ENCODE measurements at places on chromosomes 7 and 10.

DNA sequence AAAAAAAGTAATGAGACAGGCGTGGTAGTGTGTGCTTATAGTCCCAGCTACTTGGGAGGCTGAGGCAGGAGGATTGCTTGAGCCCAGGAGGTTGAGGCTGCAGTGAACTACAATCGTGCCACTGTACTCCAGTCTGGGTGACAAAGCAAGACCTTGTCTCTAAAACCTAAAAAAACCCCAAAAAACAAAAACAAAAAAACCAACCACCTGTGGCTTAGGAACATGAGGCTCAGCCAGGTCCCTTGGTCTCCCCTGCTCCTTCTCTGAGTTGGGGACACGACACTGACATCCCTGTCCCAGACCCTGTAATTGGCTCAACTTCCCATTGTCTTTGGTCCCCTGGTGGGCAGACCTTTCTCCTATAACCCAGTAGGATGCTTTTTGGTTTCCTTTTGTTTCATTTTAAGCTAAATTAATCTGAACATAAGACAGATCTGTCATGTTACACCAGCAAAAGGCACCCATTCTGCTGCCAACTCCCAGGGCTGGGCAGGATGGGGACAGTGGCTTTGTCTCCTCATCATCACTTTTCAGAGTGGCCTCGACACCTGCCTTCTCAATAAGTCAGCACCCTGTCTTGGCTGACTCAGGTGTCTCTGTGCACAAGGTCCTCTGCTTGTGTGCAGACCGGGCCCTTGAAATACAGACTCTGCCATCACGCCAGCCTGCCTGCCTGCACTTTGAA is 74.4 kb downstream of the MYL10 start:
- peak; percentile 6 for DNase-seq

- no peak for DNase-seq
These were observed 25.0 kb upstream of the C1GALT1 start for GRCh38 chr7:7157177-7157886.

- peak; percentile 17 for DNase-seq
These were observed 173.5 kb downstream of the SEMA3E start for GRCh38 chr7:83475420-83475819.

GRCh38 chr7:147803606-147804005 is 787.0 kb upstream of the C7orf33 start:
- no peak for DNase-seq

DNA sequence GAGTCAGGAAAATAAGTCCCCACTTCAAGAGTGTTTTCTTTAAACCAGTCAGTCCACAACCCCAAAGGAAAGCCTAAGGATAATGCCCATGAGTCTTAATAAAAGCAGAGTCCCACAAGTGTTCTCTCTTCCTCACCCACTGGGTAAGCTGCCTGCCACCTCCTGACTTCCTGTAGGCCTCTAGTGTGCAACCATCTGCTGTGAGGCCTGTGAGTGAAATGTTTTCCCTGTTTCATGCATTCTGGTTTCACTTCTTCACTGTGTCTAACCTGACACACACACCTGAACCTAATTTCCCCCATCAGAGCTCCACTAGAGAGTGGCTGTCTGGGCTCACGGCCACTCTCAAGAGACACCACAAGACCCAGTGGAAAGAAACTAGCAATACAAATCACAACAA is 38.9 kb upstream of the GDF10 start:
- DNase-seq: no peak

DNA sequence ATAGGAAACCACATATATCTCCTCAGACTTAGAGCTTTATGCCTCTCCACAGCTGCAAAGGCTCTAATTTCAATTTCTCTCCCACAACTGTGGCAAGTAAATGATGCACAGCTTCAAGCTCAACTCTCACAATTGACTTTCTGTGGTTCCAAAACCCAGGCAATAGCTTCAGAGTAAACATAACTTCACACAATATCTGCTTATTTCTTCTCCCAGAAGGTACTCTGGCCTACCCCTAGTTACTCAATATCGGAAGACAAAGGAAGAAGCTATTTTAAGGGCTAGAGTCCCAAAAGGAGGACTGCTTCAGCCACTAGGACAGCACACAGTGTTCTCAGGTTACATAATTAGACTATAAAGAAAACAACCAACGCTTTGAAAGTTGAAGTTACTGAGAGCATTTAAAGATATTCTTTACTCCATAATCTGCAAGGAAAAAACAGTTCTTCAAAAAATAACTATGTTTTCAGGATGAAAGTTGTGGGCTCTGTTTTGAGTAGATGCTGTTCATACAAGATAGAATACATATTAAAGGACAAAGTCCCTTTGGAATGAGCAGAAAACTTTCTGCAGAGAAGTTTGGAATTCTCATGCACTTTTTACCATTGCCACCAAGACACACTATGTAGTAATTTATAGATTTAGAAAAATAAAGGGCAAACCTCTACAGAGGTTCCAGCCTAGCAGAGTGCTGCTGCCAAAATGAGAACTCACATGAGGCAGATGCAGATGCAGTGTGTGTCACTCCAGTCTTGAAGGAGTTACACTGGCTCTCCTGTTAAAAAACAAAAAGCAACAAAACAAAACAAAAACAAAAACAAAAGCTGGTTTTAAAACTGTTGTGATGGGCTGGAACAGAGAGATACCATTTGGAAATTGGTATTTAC is 81.8 kb downstream of the NT5C2 start:
- DNase-seq: no peak

- no peak for DNase-seq
These were observed 420.3 kb downstream of the PHTF2 start for GRCh38 chr7:78218876-78219275.
